Aorta (tissue), 5 donors: ENCODE measurements at places on chromosomes 5 and 9.

GRCh38 chr9:123217128-123217654, 51.2 kb downstream of the STRBP start:
- DNase-seq, result no peak

DNA sequence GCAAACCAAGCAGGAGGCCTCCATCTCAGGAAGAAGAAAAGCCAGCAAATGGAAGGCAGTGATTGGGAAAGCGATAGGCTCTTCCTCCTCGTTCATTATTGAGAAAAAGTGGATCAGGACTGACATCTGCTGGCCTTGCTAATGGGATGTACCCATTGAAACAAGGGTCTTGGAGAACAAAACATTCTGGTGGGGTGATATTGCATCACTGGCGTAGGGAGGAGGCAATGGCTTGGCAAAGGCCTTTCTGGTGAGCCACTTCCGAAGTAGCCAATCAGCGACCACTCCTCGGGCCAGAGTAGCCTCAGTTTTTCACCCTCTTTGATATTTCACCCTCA, 86.7 kb upstream of the NFIB start:
- no peak for DNase-seq

- no peak for DNase-seq
Measured at GRCh38 chr9:129406278-129407225, 214.3 kb downstream of the C9orf50 start.

DNA sequence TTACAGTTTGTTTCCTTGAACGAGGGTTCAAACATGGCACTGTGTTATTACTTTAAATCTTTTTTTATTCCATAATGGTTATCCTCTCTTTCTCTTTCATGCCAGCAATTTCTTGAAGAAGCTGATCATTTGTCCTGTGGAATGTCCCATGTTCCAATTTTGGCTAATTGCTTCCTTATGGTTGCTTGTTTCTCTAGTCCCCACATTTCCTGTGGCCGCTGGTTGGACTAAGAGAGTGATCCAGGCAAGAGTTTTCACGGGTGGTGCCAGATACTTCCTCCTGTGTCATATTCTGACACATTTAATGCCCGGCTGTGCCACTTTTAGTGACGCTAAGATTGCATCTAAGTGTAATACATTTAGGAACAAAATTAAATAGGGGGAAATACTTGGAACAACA, 83.8 kb upstream of the FAM169A start:
- DNase-seq, result no peak

GRCh38 chr9:8963885-8964284, 1164.3 kb upstream of the DMAC1 start:
- DNase-seq, result no peak

DNA sequence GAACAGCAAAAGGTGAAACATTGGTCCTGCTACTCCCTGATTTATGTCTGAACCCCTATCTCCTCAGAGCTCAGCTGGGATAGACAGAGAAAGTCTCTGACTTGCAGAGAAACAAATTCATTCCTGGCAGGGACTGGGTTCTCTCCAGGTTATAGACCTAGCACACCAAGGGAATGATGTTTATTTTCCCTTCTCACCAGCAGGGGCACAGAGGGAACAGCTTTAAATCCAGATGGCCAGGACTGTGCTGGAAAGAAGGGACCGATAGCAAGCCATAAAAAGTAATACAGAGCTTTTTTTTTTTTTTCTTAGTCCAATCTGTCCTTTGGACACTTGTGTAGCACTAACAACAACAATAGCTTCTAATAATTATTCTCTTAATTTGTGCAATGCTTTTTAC, 141.1 kb upstream of the C9orf72 start:
- no peak for DNase-seq

GRCh38 chr5:57032151-57032551, 80.2 kb upstream of the MIER3 start:
- no peak for DNase-seq

GRCh38 chr9:116163293-116164055, 9.9 kb downstream of the PAPPA start:
- DNase-seq, result no peak
